IMR-90 (cell line): ENCODE measurements at places on chromosomes 3 and 15. TPM values are rescaled to one million over a fixed set of nuclear protein-coding genes. Genes with fewer than 3 reads are reported as not detected.

DNAH12 gene
- total RNA-seq, result under 0.01 TPM in 2 replicates

GRCh38 chr3:17744693-17745092 is 2.3 kb upstream of the TBC1D5 start:
- no peaks in the 10 kb centered on the region for H3K27me3 ChIP-seq
- no peak overlapping the region for H3K27ac ChIP-seq
- H3K4me3 ChIP-seq, result no peak overlapping the region
- no peak for DNase-seq
- peaks cover 2% of the 10 kb centered on the region; the same call in 1 of the 2 replicates for H3K4me1 ChIP-seq

CD200R1 gene
- total RNA-seq, result under 0.01 TPM in 2 replicates

TLR9 gene
- total RNA-seq, result not detected in 2 replicates

GRCh38 chr3:45890405-45890804 is 4.1 kb downstream of the CCR9 start:
- no peak overlapping the region for H3K27ac ChIP-seq
- no peak overlapping the region for H3K4me3 ChIP-seq
- peaks cover 17% of the 10 kb centered on the region for H3K27me3 ChIP-seq
- DNase-seq, result no peak

ST8SIA2 gene
- total RNA-seq, result not detected in 2 replicates

DNA sequence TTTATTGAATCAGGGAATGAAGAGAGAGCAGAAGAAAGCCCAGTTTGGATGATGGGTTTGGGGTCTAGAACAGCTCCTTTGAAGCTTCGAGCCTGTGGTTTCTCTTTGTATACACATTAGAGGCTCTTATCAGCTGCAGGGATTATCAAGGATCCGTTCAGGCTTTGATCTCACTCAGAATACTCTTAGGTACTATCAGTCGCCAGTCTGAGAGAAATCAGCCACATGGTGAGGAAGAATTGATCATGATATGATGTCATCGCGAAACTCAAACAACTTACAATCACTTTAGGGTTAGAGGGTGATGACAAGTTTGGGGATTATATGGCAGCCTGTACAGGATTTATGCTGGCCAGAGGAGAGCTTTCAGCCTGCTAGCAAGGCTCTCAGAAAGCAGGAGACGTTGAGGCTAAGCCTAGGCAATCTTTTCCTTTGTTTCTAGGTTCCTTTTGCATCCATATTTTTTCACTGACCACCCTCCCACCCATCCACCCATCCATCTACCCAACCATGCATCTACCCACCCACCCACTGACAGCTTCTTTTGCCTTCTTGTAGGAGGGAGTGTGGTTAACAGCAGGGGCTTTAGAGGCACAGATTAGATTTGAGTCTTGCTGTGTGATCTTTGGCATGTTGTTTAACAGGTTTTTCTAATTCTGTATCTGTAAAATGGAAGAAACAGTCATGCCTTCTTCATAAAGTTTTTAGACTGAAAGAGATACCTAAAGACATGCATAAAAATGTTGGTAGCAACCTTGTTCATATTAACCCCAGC is 330.4 kb upstream of the LRRFIP2 start:
- no peak for DNase-seq
- no peak overlapping the region for H3K27ac ChIP-seq
- H3K4me1 ChIP-seq, result no peaks in the 10 kb centered on the region
- H3K4me3 ChIP-seq, result no peak overlapping the region

DNA sequence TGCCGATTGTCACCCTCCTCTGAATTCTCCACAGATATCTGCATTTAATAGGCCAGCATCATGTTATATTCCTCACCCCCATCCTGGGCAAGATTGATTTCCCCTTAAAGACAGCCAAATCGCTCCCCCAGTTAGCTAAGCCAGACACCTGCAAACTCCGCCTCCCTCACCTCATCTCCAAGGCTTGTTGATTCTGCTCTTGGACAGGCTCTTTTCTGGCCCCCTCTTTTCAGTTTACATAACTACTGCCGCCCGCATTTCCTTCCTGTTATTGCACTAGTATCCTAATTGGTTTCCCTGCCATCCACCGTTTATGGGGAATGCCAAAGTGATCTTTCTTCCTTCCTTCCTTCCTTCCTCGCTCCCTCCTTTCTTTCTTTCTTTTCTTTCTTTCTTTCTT is 214.7 kb upstream of the MRPL3 start:
- no peaks in the 10 kb centered on the region for H3K27me3 ChIP-seq
- H3K4me3 ChIP-seq, result no peak overlapping the region
- no peak overlapping the region for H3K27ac ChIP-seq
